ENCODE measurements at places on chromosomes 6 and 20.

GRCh38 chr20:44891826-44892225 lies 6.3 kb downstream of the YWHAB start:
- DNase-seq = no peak

- DNase-seq = no peak
Measured at GRCh38 chr6:12473494-12473893, 183.3 kb downstream of the EDN1 start.

DNA sequence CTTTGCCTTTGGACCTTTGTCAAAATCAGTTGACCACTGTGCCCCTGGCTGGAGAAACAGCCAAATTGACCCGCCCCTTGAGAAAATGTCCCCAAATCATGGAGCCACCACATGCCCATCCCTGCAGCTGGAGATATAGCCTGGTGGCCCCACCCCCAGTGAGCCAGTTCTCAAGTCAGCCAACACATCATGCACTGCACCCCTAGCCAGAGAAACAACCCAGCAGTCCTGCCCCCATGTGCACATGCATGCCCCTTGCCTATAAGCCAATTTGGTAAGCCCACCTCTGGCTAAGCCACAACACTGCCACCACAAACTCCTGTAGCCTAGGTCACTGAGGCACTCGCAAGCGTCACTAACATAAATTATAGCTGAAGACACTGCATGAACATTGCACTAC lies 174.2 kb upstream of the ECI2 start:
- no peak for DNase-seq

DNA sequence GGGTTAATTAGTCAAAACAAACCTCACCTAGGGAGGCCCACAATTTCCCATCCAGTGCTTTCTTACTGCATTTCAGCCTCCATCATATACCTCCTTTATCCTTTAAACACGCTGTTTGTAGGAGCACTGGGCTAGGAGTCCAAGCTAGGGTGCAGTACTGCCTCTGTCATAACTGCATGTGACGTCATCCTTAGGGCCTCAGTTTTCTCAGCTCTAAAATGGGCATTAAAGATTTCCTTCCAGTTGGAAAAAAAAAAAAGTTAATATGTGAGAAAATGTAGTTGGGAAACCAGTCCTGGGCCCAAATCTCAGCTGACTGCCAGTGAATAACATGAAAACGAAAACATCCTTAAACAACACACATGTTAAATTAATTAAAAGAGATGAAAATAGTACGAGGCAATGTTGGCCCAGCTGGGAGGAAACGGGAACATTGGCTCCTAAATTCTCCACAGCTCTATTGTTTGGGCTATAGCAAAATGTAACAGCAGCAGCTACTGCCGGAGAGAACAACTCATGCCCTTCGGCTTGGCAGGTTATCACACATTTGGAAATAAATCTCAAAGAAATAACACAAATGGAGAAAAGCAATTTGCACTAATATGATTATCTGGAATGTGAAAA lies 79.9 kb upstream of the CCDC167 start:
- no peak for DNase-seq

DNA sequence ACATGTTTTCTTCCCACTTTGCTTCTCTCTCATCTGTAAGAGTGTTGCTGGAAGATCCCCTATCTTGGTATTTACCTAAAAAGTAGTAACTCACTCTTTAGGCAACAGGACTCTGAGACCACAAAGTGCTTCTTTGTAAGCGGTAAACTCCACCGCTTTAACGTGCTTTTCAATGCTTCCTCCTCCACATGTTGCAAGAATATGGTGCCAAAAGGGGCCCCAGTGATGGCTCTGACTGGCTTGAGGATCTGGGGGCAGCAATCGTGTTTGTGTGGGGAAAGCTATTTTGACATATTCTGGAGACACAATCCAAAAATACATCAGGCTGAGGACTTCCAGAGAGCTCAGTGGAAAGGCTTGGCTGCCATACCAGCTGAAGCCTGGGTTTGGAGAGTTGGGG lies 12.4 kb upstream of the CPNE5 start:
- DNase-seq = no peak

GRCh38 chr6:62075869-62076268 lies 210.2 kb downstream of the KHDRBS2 start:
- DNase-seq = no peak

DNA sequence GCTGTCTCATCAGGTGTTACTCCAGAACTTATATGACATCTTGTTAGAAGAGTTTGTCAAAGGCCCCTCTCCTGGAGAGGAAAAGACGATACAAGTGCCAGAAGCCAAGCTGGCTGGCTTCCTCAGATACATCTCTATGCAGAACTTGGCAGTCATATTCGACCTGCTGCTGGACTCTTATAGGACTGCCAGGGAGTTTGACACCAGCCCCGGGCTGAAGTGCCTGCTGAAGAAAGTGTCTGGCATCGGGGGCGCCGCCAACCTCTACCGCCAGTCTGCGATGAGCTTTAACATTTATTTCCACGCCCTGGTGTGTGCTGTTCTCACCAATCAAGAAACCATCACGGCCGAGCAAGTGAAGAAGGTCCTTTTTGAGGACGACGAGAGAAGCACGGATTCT lies 43.7 kb upstream of the SMIM28 start:
- no peak for DNase-seq

DNA sequence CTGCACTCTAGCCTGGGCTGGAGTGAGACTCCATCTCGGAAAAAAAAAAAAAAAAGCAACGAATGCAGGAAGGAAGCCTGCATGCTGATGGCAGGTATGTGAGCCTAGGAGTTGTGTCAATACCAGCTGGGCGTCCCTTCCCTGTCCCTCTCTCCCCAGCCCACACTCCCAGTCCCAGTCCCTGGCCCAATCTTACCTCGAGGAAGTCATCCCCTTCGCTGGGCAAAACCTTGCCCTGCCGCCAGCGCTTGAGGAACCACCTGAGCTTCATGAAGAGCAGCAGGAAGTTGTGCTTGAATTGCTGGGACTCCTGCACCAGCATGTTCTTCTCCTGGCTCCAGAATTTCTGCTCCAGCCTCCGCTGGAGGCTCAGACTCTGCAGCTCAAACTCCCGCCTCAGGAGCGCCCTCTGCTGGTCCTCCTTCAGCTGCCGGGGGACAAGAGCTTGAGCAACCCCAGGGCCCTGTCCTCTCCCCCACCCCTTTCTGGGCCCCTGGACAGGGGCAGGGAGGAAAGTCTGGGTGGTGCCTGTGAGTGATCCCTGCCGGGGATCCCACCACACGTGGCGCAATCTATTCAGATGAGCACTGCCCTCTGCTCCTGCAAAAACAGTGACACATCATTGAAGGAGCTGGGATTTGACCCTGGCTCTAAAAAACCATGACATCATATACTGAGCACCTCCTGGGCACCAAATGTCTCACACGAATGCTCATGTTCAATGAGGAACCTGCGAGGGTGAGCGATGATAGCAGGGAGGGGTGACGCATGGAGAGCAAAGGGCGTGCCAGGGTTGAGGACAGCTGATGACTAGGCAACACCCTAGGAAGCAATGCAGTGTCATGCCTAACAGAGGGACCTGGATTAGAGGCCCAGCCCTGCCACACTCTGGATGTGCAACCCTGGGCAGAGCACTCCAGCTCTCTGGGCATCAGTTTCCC lies 35.0 kb upstream of the DSN1 start:
- DNase-seq = peak; percentile 87

DNA sequence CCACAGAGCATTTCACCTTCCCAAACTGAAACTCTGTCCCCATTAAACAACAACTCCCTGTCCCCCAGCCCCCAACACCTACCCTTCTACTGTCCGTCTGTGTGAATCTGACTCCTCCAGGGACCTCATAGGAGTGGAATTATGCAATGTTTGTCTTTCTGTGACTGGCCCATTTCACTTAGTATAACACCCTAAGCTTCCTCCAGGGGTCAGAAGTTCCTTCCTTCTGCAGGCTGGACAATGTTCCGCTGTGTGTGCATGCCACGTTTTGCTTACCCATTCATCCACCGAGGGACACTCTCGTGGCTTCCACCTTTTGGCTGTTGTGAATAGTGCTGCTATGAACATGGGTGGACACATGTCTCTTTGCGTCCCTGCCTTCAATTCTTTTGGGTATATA lies 37.6 kb upstream of the MPC1 start:
- DNase-seq = no peak

DNA sequence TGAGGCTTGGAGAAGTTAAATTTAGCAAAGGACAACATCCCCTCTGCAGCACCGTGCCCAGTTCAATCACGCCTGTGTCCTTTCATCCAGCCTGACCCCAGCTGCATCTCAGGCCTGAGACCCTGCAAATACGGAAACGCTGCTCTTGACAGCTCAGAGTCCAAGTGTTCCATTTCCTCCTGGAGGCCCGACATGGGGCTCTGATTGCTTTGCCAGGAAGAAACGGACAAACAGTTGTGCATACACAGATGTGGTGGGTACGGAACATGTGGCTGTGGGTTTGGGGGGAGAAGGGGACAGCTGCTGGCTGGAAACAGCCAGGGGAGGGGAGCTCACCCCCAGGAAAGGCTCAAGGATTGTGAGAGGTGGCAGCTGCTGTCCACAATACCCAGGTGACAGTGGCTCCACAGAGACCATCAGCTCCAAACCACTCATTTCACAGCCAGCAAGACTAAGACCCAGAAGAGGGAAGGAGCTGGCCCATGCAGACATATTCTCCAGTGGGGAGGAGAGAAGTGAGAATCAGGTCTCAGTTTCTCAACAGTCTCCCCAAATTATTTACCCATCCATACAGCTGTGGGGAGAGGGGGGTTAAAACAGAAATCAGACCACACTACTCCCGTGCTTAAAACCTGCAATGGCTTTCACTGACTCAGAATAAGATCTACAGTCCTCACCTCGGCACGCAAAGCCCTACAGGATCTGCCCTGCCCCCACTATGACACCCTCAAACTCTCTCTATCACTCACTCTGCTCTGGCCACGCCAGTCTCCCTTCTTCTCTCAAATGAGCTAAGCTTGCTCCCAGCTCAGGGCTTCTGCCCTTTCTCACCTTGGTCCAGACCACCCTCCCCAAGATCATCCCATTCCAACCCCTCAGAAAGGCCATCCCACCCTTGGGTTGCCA lies 89.1 kb downstream of the PREX1 start:
- DNase-seq = peak; percentile 70

DNA sequence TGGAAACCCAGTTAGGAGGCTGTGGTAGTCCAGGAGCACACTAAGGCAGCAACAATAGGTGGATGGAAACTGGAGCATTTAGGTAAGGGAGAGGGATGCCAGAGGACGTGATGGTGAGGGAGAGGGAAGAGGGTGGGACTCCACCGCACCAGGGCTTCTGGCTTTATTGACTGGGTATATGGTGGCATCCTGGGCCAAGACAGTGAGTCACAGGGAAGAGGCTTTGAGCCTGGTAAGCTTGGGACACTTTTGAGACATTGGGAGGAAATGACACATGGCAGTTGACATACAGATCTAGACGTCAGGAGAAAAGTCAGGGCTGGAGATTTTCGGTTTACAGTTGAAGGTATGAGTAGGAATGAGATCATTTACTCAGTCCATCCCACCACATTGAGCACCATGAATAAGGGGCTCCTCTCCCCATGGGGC lies 14.9 kb downstream of the NT5E start:
- DNase-seq = peak; percentile 36

GRCh38 chr6:72175916-72176315 lies 289.6 kb downstream of the RIMS1 start:
- DNase-seq = no peak
